ENCODE measurements at places on chromosomes 3 and 15.

GRCh38 chr3:188761964-188762363 lies 409.8 kb upstream of the TPRG1 start:
- no peak for DNase-seq

DNA sequence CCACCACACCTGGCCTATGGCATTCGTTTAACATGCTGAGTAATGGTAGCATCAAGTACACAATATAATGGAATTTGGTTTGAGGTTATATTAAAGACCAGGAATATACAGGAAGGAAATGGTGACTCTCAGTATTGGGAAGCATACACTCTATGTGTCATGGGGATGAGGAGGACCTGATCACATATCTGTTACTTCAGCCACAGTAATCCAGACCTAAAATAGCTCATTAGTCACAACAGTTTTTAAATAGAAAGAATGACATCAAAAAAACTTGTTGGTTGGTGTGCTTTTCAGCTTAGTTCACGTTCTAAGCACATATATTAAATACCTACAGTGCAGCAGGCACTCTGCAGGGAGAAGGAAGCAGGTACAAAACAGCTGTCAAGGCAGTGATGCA lies 52.5 kb upstream of the ATP2C1 start:
- DNase-seq: no peak

GRCh38 chr15:101349047-101349951 lies 54.3 kb upstream of the SNRPA1 start:
- DNase-seq: no peak

- no peak for DNase-seq
Observed at GRCh38 chr15:56837273-56837672, 81.2 kb upstream of the TCF12 start.

DNA sequence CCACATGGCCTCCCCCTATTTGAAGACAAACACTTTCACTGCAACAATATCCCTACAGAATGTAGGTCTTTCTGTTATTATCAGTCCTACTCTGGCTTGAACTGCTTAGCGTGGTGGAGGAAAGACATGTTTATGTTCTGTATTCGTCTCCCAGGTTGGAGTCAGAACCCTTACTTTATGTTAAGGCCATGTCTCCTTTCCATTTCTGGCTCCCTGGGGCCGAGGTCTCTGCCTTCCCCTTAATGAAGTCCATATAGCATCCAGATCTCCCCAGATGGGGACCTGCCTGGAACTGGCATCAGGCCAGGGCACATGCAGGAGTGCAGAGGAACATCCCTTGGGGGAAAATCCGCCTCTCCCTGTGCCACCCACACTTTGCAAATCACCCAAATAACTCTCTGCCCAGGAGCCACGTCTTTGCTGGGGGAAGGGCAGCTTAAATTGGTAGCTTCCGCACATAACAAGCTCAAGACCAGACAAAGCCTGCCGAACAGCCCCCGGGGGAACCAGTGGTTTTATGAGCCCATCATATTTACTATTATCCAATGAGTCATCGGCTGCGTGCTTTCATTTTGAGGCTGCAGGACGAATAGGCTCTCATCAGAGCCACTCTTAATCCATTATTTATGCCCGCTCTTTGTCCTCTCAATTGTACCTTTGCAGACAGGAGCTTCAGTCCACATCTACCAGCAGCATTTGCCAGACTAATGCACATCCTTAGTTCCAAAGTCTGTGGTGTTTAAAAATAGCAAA lies 237.0 kb downstream of the UACA start:
- no peak for DNase-seq

DNA sequence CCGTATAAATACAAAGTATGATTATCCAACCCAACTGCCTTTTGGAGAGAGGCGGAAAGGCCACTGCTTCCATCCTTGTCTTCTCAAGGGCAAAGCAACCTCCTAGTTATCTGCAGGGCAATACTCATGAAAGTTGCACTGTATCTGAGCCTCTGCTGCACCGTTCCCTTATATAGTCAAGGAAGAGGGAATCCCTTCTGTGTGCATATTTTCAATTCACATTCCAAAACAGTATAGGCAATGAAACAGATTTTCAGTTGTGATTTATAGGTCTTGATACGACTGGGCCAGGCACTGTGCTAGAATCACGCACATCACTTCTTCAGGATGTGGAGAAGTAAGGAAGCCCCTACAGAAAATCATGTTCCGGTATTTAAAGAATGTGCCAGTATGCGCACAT lies 455.7 kb downstream of the FOXP1 start:
- no peak for DNase-seq

- peak; percentile 37 for DNase-seq
Observed at GRCh38 chr15:89760303-89761008, 9.4 kb upstream of the MESP1 start.

DNA sequence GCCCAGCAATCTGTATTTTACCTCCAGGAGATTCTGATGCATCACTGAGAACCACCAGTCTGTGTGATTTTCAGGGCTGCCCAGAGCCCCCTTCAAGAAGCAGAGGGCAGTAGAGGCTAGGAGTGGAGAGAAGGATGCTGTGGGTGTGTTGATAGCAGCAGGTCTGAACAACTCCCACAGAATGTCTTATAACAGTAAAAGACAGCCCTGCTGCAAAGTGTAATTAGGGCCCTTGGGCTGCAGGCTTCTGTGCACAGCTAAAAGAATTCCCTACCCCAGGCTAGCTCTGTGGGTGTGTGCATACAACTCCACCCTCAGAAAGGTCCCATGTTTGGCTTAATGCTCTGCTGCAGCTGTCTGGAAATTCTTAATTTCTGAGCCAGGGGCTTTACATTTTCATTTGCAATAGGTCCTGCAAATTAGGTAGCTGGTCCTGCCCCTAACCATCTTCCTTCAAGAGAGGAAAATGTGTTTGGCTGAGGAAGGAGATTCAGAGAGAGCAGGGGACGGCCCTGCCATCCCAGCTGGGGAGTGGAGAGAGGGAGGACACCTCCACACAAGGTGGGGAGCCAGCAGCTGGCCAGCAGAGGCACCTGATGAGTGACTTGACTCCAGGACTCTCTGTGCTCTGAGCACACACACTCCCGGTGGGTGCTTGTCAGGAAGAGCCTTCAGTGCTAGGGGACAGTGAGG lies 43.2 kb upstream of the RAB6B start:
- DNase-seq: no peak

GRCh38 chr3:112128843-112129727 lies 4.0 kb downstream of the GCSAM start:
- DNase-seq: peak; percentile 82

GRCh38 chr3:189099031-189099471 lies 72.7 kb upstream of the TPRG1 start:
- DNase-seq: no peak

DNA sequence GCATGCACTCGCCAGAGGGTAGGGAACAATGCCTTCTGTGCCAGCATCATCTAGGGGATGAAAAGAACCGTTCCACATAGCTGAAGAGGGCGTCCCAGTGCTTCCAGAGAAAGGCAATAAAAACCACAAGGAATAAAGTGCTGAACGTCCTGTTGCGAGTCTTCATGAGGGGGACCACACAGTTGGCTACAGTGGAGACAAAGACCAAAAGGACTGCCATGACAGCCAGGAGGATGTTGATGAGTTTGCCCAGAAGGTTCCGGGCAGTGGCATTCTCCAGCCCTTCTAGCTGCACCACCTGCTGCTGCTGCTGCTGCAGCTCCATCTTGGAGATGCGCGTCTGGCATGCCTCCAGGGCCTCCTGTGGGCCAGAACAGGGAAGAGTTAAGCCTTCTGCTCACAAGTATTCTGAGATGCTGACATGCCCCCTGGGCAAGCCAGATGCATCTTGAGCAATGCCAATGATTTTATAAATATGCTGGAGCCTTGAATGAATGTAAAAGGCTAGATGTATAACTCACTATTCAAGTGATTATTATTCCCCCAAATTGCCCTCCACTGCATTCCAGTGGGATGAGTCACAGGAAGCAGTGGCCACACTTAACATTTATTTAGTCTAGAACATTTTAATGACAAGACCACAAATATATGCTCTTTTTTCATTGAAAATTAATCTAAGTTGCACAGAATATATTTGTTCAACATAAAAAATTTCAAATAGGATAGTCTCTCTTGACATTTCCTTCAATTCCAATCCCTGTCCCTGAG lies 45.1 kb upstream of the PLXND1 start:
- no peak for DNase-seq

DNA sequence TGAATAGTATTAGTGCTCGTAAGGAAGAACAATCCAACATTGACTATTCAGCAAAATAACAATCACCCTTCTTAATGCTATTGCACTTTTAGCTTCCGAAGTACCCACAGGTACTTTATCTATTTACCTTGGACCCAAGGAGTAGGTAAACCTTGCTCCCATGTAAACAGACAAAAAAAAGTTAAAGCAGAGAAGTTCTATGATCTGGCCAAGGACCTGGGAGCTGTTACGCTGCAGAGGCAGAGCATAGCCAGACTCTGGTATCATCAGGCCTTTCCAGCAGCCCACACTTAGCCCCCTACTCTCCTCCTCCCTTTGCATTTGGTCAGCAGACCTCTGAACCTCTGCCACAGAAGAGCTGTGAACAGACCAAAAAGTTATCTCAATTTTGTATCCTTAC lies 130.3 kb upstream of the TPM1 start:
- DNase-seq: no peak

DNA sequence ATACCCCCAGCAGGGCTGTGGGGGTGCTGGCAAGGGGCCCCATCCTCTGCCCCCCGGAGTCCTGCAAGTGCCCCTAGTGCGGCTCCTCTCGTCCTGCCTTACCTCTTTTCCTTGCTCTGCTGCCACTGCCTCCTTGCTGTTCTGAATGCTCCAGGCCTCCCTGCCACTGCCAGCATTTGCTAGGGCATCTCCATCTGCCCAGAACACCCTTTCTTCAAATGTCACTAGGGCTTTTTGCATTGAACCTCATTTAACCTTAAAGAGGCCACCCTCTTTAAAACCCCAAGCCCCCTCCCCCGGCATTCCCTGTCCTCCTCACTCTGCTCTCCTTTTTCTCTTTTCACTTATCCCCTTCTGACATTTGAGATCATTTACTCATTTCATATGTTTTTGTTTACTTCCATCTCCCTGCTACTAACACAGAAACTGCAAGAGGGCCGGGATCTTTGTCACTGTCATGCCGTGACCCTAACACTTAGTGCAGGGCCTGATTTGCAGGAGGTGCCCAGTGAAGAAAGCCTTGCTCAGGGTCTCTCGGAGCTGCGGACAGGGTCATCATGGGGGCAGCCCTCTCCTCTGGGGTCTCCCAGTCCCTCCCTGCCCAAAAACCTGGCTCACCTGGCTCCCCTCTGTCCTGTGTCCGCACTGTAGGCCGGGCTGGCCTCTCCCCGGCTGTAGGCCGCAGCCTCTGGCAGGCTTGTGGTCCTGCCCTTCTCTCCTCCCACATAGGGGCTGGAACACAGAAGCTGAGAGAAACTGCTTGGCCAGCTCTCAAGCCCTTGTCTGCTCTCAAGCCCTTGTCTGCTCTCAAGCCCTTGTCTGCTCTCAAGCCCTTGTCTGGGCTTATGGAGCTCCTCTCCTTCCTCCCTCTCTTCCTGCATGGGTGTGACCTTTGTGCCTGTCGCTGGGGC lies at the start of gene ACOX2:
TSS of gene ACOX2 (minus strand) at position 690 of the 911 bp plus-strand sequence. CDS start 2,084 bp downstream, outside the sequence.
- DNase-seq: no peak

- no peak for DNase-seq
Observed at GRCh38 chr15:69629631-69630161, 177.1 kb downstream of the RPLP1 start.

GRCh38 chr3:186181901-186182300 lies 73.0 kb upstream of the ETV5 start:
- DNase-seq: no peak

DNA sequence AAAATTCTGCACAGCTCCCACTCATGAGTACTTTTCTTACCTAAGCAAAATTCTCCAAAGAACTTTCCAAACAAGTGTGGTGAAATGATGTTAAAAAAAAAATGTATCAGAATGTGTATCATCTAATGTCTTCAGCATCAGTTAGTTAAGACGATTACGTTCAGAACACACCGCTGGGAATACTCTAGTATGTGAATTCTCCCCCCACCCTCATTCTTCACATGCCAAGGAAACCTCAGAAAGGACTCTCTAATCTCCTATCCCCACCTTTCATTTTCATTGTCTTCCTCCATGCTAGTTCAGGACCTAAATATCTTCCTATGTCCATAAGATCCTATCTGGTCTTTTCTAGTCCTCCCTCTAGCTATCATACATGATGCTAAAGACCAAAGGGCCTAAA lies 457.4 kb downstream of the SHQ1 start:
- DNase-seq: no peak

DNA sequence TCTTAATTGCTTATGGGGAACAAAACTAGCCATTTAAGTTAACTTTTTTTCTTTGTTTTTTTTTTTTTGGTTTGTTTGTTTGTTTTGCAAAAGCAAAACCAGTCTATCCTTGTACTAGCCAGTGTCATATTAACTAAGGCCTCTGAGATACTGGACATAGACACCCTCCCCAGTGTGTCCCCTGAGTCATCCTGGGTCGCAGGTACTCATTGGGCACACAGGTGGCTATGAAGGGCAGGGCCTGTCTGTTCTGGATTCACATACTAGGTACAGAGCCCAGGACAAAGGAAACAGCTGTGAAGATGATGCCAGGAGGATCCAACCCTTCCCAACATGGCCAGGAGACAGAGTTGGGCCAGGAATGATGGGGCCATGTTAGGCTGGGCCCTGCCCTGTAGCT lies 318.1 kb downstream of the THSD4 start:
- no peak for DNase-seq

GRCh38 chr15:101136381-101137268 lies 115.2 kb downstream of the CHSY1 start:
- DNase-seq: no peak

DNA sequence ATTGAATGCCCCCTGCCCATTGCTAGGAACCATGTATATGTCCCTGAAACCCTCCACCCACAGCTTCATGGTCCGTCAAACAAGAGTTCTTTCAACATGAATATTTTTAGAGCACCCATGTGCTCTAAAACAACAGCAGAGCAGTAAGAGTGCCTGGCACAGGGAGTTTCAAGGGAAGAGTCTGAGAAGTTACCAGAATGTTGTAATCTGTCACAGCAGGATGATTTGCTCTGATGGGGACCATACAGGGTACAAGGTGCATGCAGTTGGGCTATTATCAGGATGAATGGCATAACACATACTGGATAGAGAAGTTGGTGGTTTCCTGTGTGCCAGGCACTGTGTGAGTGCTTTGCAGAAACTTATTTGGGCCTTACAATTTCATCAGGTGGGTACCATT lies 27.8 kb upstream of the FLNB start:
- no peak for DNase-seq

DNA sequence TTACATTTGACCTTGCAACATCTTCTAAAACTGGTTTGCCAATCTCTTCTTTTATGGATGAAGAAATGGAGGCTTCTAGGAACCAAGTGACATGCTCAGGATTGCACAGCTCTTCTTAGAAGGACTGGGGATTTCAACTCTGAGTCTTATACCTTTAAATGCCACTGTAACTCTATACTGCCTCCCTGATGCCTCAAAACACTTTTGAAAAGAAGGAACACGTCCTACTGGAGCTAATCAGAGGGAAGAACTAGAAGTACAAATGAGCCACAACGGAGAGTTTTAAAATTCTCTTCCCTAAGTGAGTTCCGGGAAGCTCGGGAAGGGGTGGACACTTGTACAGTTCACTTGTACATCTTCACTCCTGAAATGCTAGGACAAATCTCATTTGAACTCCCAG lies 949 bp upstream of the MITF start:
- DNase-seq: no peak

- DNase-seq: no peak
Observed at GRCh38 chr3:143736205-143736997, 111.9 kb downstream of the SLC9A9 start.
